ENCODE measurements at places on chromosomes 7 and 10. TPM values are rescaled to one million over a fixed set of nuclear protein-coding genes. Genes with fewer than 3 reads are reported as not detected.

DNA sequence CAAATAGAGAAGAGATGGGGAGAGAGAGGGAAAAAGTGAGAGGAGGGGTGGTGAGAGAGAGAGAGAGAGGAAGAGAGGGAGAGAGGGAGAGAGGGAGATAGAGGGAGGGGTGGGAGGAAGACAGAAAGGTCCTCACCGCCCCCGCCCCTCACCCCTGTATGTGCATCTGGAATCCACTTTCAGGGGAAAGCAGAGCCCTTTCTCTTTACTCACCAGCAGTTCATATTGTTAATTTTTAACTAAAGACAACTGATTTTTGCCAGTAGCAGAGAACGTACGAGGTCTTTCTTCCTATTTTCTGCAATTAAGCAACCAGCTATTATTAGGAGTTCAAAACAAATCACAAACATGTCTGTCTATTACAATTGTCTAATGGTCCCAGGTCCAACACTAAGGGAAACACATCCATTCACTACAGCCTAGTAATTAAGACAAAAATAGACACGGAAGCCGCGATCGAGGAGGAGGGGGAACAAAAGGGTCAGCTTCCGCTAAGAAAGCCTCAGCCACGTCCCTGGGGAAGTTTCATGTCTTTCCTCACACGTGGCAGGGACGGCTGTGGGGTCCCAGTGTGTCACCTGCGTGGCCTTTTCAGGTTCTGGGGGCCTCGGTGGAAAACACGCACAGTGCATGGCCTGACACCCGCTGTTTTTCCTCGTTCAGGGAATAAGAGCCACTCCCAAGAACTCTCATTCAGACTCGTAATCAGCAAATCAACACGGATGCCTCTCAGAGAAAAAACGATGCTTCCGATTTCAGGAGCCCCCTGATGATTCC lies 572.0 kb downstream of the PTPRN2 start:
- DNase-seq: no peak

DNA sequence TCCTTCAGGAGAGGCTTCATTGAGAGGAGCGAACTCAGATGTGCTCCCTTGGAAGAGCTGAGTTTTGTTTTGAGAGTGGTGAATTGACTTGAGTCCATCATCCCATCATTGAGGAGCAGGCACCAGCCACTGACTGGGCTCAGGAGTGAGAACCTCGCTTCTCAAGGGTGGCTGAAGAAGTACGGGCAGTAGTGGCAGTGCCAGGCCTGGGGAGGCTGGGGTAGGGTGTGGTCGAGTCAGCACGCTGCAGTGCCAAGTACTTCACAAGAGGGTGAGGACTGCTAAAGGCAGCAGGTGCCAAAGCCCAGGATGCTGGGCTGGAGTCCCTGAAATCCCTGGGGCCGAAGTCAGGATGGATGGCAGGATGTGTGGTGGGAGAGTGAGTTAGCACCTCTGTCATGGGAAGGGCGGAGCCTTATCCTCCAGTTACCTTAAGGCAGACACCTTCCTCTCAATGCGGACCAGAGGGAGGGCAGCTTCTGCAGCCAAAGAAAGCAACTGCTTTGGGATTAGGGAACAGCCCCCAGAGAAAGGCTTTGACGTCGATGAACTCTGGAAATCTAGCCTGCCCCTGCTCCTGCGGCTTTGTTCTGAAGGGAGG lies 210.3 kb downstream of the CAMK1D start:
- DNase-seq: no peak

- DNase-seq: no peak
Measured at GRCh38 chr7:37901890-37902524, 14.6 kb downstream of the SFRP4 start.

Gene CNNM1
- total RNA-seq: 0.31 TPM

Gene ZNF853
- total RNA-seq: 3.2 TPM

GRCh38 chr10:6036861-6037321 lies 25.3 kb downstream of the IL2RA start:
- DNase-seq: no peak

GRCh38 chr7:44720301-44720700 lies 28.3 kb upstream of the ZMIZ2 start:
- DNase-seq: no peak

DNA sequence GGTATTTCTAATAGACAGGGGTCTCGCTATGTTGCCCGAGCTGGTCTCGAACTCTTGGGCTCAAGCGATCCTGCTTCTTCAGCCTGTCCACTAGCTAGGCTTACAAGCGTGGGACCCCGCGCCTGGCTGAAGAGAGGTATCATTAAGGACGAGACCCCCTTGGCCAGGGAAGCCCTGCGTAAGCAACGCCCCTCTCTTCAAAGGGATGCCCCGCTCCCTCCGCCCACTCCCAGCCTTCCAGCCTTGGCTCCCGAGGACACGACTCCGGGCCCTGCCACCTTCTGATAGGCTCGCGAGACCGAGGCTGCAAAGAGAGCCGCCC lies 220 bp upstream of the ZKSCAN5 start:
- DNase-seq: no peak

- DNase-seq: no peak
Measured at GRCh38 chr7:121872831-121873288, at the start of gene PTPRZ1. Gene PTPRZ1 (plus strand): TSS chr7:121873161. CDS start chr7:121873500, 339 bp downstream.

DNA sequence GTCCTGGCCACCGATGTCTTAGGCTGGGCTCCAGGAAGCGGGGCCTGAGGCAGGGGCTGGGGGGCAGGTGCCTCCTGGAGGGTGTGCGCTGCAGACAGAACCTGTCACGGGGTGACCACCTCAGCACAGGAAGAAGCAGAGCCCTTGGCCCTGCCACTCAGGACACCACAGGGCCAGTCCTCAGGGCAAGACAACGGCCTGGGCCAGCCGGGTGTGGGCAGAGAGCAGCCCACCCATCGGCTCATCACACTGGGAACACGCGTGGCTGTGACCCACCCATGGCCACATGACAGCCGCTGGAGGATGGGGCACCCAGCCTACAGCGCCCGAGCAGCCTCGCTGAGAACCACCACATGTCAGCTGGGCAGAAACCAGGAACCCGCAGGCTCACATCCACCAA lies 5.9 kb upstream of the DIP2C start:
- DNase-seq: no peak

DNA sequence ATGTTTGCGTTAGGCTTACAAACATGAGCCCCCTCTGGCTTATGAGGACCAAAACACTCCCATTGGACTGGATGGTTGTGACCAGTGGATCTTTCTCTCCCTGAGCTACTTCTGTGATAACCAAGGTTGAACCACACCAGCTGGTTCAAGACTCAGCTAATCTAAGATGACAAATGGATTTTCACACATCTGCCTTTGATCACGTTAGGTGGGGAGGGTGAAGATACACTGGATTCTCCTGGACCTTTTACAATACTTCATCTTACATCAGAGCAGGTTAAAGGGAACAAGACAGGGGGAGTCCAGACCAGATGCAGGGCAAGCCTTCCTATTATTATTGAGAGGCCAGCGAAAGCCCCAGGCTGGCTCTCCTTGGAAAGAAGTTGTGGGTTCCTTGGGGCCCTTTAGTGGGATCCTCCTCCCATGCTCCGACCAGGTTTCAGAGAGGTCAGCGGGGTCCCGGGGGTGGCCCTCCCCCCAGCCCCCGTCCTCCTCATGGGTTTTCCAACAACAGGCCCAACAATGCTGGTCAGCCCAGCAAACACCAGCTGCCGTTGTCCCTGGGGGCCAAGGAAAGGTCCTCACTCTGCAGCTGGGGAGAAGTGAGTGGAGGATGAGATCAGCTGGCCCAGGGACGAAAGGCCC lies 2.8 kb downstream of the GFRA1 start:
- DNase-seq: no peak

- DNase-seq: no peak
Measured at GRCh38 chr10:33402220-33403073, 68.0 kb upstream of the NRP1 start.

GRCh38 chr10:9102026-9102425 lies 1047.5 kb downstream of the GATA3 start:
- DNase-seq: no peak

- no peak for DNase-seq
Measured at GRCh38 chr7:85483177-85483576, 296.3 kb upstream of the SEMA3D start.

Gene NKX2-3
- not detected for total RNA-seq

- no peak for DNase-seq
Measured at GRCh38 chr10:70481831-70482530, 3.4 kb downstream of the PALD1 start.

- DNase-seq: no peak
Measured at GRCh38 chr7:151484971-151485707, 34.6 kb downstream of the RHEB start.

Gene CCL24
- 0.46 TPM for total RNA-seq

DNA sequence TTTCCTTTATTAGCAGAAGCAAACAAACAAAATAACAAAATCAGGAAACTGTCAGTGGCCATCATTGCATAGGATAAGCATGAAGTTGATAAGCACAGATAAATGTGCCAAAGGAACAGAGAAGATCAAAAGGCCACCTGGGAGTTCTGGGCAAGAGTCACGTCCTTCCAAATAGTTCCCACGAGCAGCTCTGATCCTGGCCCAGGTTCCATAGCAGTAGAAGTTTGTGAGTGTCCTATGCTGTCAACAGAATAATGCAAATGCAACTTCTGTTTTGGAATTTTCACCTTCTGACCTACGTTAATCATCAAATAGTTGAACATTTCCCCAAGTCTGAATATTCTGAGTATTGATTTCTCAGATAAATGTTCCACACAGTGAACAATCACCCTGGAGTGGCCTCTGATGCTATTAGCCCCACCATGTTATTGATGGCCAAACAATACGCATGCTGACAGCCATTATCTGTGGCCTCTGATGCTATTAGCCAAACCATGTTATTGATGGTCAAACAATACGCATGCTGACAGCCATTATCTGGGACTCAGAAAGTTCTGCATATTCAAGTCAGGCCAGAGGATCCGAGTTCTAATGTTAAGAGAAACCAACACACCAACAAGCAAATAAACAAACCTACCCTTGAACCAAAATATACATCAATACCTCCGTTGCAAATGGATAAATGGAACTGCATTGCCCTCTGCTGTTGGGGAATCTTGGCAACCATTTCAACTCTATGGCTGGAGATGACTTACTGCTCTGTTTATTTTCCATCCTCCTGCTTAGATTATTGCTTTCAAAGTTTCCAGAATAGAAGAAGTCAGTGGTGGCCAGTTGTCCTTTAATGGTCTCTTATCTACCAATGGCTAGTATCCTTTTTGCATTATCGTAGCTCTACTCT lies 63.3 kb downstream of the MRC1 start:
- no peak for DNase-seq

Gene DGKI
- 18.2 TPM for total RNA-seq

Gene TMEM176A
- total RNA-seq: 0.30 TPM

- no peak for DNase-seq
Measured at GRCh38 chr7:4634166-4634565, 47.9 kb upstream of the FOXK1 start.

DNA sequence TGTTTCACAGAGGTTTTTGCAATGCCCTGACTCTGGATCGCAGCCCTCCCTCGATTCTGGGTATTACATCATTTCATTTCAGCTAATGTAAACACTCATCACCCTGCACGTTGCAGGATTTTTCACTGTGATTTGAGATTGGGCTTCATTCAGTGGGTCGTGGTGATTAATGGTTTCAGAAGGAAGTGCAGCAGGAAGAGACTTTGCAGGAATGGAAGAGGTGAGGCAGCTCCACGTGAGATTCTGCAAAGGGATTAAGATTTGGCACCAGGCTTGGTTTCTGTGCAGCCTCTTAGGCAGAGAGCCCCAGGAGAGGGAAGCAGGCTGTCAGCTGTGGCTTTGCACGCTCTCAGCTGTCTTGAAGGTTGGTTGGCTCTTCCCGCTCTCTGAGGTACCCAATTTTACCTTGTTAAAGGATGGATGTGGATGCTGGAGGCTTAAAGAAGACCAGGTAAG lies 95.2 kb downstream of the PLCE1 start:
- no peak for DNase-seq

- no peak for DNase-seq
Measured at GRCh38 chr10:71434760-71435394, 38.2 kb downstream of the CDH23 start.

- no peak for DNase-seq
Measured at GRCh38 chr10:43000021-43000411, 76.9 kb upstream of the RET start.

Gene TRIM73
- total RNA-seq: 12.1 TPM

- no peak for DNase-seq
Measured at GRCh38 chr10:361203-362081, 226.2 kb downstream of the ZMYND11 start.

All from activated T-cell treated with anti-CD3 and anti-CD28 coated beads, Interleukin-2, amount 50 U/mL, for 72 hours (primary cell).